ENCODE measurements at places on chromosomes 13 and 19.

DNA sequence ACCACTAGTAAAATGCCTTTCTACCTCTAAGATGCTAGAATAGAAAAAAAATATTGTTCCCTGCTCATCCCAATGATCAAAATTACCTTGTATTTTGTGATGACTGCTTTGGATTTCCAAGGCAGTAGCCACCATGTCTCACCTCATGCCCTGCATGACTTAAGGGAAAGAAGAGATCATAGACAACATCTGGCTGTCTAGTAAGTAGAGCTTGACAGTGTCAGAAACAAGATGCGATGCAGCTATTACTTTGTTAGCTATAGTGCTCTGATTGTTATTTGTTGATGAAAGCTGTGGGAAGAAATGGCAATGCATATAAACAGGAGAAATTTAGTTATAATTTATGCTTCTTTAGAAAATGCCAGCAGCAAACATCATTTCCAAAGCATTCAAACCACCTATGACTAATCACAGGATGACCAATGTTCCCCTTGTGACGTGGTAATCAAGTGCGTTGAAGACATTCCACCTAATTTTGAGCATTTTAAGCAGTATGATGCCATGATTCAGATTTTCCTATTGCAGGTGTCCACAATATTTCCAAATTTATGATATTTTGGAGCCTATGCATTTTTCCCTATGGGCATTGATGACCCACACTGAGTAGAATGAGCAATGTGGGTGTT lies 308.3 kb downstream of the KCNRG start:
- no peak for DNase-seq

DNA sequence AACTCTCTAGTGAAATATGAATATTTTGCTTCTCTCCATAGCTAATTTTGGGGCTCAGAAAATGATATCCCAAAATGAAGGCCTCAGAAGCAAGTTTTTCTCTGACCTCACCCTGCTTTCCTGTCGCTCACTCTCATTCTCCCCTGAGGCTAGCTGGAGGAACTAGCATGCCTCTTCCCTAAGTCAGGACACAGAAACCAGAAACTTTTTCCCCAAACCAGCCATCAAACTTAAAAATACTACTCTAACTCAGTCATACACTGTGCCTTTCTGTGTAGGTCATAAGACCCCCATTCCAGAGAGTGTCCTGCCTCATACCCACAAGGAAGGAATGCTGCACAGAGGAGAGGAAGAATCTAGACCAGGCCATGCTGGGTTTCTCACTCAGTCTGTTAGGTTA lies 329.6 kb downstream of the PCDH20 start:
- no peak for DNase-seq

DNA sequence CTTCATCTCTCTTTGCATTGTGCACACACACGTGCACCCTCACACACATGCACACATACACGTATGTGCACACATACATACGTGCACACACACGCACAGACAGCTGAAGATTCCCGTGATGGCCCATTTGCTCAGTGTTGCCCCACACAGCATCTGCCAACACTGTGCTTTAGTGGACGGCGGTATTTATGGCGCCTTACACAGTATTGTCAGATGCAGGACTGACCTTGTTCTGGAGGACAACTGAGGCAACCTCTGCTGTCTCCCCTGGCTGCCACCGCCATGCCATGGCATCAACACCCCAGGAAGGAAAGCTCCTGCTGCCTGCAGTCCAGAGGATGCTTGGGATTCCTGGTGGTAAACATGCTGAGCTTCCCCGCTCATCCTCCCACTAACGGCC lies 316.4 kb downstream of the TEX29 start:
- DNase-seq: no peak

- DNase-seq: no peak
Measured at GRCh38 chr13:113458253-113459065, 5.2 kb upstream of the ADPRHL1 start.

GRCh38 chr13:34164582-34164981 lies 346.6 kb downstream of the RFC3 start:
- no peak for DNase-seq

DNA sequence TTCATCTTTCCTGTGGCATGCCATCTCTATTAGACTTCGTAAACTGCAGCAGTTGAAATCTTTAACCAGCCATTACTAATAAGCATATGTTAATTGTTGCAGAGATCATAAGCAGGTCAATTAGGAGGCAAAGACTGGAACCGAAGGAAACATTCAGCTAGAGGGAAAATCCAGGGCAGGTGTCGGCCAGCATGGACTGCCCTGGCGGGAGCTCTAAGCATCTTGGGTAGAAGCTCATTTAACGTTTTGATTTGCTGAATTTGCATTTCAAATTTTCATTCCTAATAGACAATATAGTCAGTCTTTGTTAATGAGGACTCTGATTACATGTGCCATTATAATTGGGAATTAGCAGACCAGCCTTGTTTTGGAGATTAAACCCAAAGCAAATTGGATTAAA lies 238.6 kb downstream of the POU4F1 start:
- DNase-seq: no peak

DNA sequence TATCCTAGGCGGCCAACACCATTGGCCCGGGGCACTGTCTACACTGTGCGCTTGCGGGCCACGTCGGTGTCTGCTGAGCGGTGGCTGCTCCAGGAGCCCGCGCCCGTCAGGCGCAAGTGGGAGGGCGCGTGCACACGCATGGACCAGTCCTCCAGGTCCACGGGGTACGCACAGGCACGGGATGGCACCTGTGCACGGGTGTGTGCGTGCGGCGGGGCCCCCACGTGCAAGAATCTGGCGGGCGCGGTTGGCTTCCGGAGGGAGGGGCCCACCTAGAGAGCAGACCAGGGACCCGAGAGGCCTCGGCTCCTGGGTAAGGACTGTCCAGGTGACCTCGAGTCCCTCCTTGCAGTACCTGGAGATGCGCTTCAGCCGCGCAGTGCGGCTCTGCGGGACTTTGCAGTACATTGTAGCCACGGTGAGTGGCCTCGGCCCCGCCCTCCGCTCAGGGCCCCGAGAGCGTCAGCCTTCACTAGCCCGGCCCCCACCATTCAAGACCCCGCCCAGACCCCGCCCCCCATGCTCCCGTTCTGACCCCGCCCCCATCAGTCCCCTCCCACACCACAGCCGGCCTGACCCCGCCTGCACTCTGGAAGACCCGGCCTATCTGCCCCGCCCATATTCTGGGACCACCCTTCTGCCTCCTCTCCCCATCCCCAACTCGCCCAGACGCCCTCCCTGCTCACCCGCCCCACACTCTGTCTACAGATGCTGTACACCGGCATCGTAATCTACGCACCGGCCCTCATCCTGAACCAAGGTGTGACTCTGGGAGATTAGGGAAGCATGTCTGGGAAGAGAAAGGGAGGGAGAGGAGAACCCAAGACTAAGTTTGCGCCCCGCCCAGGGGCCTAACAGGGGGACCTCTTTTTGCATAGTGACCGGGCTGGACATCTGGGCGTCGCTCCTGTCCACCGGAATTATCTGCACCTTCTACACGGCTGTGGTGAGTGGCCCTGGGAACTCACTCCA lies 2.3 kb downstream of the SLC5A5 start:
- no peak for DNase-seq

GRCh38 chr13:97885641-97886040 lies 67.8 kb upstream of the IPO5 start:
- no peak for DNase-seq

GRCh38 chr13:111184458-111185401 lies 69.6 kb downstream of the ARHGEF7 start:
- no peak for DNase-seq

DNA sequence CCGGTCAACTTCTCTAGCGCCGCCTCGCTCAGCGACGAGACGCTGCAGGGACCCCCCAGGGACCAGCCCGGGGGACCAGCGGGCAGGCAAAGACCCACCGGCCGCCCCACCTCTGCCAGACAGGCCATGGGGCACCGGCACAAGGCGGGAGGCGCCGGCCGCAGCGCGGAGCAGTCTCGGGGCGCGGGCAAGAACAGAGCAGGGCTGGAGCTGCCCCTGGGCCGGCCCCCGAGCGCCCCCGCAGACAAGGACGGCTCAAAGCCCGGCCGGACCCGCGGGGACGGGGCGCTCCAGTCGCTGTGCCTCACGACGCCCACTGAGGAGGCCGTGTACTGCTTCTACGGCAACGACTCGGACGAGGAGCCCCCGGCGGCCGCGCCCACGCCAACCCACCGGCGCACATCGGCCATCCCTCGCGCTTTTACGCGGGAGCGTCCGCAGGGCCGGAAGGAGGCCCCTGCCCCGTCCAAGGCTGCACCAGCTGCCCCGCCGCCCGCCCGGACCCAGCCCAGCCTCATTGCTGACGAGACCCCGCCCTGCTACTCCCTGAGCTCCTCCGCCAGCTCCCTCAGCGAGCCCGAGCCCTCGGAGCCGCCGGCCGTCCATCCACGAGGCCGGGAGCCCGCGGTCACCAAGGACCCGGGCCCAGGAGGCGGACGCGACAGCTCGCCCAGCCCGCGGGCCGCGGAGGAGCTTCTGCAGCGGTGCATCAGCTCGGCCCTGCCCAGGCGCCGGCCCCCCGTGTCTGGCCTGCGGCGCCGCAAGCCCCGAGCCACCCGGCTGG lies 11.3 kb downstream of the C19orf25 start:
- no peak for DNase-seq

- DNase-seq: no peak
Measured at GRCh38 chr13:70172946-70173597, 64.8 kb upstream of the KLHL1 start.

Measured in NK-92 treated with Interleukin-12 subunit alpha and Interleukin-12 subunit beta, amount 100 ng/mL, for 24 hours (cell line).